Activated CD4-positive, CD25-positive, alpha-beta regulatory T cell treated with anti-CD3 and anti-CD28 coated beads, Interleukin-2, amount 50 U/mL, for 16 hours (primary cell): ENCODE measurements at places on chromosomes 12 and 14.

- no peak for DNase-seq
These were observed 26.4 kb downstream of the TBC1D15 start for GRCh38 chr12:71865757-71866536.

DNA sequence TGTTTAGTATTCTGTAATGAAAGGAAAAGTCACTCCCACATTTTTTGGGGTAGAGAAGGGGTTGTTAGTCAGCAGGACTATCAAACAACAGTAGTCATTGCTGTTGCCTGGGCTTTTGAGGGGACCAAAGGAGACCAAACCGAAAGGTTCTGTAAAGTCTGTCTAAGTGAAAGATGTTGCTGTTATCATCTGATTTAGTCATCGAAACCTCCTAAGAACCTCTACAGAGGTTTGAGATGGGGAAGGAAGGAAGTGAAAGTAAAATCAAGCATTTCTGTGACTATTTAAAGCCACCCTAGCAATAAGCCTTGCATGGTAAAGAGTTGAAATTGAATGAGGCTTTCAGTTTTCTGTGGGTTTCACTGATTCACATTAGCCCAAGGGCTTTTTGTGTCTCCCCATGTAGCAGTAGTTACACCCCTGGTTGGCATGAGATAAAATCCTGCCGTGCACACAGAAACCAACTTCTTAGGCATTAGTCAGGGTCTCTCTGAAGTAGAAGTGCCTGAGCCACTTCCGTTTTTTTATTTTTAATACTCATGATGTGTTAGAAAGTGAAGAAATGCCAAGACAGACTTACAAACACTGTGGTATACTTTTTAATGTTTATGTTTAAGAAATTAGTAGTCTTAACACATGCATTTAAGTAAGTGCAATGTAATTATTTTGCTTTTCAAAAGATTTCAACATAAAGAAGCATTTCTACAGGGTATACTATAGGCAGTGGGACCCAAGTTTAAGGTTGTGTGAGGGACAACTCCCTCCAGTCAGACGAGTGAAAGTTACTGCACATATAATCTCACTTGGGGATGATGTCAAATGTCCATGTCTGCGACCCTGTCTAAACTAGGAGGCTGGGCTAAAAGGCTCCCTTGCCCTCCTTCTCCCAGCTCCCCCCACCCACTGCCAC is 50.4 kb downstream of the DYRK2 start:
- peak; percentile 30 for DNase-seq

- DNase-seq, result peak; percentile 57
These were observed 2.6 kb upstream of the P3H3 start for GRCh38 chr12:6825398-6826124.

GRCh38 chr14:23537351-23538049 is 14.1 kb downstream of the ZFHX2 start:
- no peak for DNase-seq

DNA sequence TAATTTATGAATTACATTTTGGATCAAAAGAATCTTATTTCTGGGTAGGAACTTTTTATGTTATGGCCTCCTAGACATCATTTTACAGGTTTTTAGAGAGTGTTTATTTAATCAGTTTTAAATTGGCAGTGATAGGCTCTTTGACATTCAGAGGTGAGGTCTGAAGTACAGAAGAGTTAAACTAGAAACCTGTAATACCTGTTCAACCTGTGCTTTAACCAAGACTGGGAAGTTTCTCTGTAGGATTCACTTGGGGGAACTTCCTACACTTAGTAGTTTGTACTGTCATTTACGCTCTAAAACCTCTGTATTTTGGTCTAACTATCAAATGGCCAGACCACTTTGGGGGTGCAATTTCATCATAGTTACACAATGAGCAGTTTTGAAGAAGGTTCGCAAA is 35.9 kb downstream of the PLEKHA5 start:
- DNase-seq, result no peak

DNA sequence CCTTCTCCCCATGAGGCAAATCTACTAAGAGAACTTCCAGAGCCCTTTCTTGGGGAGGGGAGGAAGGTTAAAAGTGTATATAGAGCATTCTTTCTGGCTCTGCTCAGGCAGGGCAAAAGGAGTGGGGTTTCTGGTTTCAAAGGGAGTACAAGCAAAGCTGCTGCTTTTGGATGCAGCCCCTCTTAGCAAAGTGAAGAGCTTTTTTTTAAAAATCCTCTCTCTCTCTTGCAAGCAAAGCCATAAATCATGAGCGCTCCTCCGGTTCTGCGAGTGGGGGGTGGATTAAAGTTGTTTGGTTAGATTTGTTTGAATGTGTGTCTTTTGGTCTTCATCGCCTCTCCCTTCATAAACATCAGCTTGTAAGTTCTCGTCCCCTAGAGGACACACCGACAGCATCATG is 546.6 kb upstream of the TBX3 start:
- no peak for DNase-seq

DNA sequence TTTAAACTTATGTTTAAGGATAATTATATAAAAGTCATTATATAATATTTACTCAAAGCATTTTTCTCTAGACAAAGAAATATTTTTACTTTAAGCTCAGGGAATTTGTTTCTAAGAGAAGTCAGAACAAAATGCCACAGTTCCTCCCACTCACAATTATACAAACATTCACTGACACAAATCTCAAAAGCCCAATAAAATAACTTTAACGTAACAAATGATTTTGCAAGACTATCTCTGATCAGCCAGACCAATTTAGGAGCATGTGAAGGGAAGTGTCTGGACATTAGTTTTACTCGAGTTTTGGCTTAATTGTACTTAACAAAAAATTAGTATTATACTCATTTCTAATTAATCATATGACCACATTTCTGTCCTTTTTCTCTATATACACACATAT is 41.2 kb downstream of the COCH start:
- DNase-seq, result no peak

DNA sequence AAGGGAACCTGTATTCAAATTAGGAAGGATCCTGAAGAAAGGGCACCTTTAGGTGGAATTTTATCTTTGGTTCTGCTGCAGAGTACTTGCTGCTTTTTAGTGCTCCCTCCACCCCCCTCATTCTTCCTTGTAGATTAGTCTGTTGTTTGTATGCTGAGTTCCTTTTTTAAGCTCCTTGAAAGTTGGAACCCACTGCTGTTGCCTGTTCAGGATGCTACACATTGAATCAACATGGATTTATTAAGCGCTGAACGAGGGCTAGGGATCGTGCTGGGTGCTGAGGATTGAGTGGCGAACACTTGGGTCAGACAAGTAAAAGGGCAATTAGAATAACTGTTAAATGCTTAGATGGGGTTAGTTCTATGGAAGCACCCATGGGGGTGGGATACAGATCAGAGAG is 884 bp upstream of the AMN1 start:
- DNase-seq, result no peak

DNA sequence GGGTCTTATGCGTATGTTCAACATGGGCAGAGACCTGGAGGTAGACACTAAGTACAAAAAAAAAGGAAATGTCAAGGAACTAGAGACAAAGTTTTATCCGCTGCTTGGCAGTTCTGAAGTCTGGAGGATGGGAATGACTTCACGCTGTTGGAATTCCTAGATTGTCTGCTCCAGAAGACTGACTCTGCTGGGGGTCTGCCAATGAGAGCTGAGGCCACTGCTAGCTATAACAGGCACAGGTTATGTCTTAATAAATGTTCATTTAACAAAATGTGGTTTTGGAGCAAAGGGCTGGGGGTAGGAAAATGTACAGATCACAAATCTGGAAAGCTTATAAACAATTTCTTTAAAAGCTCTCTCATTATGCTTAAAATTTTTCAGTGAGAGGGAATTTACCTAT is 5.9 kb downstream of the RNASE8 start:
- DNase-seq, result no peak

GRCh38 chr14:103839579-103839978 is 7.8 kb downstream of the PPP1R13B start:
- no peak for DNase-seq

DNA sequence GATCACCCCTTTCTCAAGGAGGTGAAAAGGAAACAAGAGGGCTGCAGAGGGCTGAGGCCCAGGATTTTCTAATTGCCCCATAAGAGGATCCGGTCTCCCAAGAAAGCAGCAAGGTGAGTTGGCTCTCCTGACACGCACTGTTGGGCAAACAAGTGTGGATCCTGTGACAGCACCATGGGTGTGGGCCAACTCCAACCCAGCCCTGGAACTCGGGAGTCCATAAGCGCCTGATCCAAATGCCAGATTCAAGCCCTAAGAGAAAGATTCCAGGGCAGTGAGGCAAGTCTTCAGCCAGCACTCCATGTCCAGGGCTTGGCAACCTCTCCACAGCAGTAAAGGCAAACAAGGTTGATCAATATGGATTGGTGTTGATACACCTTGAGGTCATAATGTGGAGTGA is 33.1 kb downstream of the KCNA5 start:
- no peak for DNase-seq

DNA sequence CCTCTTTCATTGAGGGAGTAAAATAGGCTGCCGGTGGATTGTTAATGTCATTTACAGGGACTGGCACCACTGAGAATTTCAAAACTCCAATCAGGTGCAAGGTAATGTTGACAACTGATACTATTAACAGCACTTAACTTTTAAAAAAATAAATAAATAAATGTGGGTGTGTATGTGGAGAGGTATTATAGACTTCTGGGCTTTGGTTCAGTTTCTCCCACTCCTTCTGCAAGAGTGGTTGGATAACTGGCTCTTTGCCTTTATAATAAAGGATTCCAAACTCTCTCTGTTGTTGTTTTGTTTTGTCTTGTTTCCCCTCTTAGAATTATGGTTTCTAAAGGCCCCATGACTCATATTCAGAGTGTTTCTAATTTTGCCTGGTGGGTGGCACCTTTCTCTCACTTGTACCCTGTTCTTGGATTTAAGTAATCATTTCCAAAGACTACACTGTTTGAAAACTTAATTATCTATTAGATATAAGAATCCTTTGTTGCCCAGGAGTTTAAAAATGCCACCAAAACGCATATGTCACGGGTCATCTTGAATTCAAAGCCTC is 151.6 kb upstream of the ARID2 start:
- no peak for DNase-seq

GRCh38 chr14:61213920-61214319 is 67.2 kb downstream of the TMEM30B start:
- DNase-seq, result no peak

DNA sequence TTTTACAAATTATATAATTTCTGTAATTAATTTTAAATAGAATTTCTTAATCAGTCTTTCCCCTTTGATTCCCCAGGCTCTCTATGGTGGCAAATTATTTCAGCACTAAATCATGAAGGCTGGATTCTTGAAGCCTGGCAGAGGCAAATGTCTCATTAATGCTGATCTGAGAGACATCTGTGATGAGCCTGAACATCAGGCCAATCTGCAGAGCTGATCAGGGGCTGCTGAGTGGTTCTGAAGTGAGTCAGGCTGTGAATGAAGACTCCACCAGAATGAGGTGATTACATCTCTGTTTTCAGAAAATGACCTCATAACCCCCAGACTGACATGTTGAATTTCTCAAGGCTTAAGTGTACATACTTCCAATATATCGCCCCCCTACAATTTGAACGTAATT is 124.2 kb upstream of the MIS18BP1 start:
- DNase-seq, result no peak

- no peak for DNase-seq
These were observed 73.0 kb downstream of the DNAI7 start for GRCh38 chr12:25121916-25122315.

DNA sequence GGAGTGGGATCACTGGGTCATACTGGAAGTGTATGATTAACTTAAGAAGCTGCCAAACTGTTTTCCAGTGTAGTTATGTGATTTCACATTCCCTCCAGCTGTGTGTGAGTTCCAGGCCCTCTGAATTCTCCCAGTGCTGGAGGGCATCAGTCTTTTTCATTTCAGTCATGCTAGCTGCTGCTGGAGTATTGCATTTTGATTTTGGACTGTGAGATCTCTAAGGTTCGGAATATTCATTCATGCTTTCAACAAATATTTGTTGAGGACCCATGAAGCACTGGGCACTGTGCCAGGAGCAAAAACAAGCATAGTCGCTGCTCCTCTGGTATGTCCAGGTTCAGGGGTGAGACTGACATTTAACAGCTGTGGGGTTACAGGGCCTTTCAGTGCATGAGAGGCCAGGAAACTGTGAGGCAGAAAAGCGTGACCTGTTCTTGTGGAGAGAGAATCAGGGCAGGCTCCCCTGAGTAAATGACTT is 133.2 kb downstream of the SCARB1 start:
- DNase-seq, result no peak

GRCh38 chr14:40309124-40309523 is 876.9 kb upstream of the FBXO33 start:
- no peak for DNase-seq

GRCh38 chr12:87679251-87679650 is 349.9 kb downstream of the C12orf50 start:
- no peak for DNase-seq

DNA sequence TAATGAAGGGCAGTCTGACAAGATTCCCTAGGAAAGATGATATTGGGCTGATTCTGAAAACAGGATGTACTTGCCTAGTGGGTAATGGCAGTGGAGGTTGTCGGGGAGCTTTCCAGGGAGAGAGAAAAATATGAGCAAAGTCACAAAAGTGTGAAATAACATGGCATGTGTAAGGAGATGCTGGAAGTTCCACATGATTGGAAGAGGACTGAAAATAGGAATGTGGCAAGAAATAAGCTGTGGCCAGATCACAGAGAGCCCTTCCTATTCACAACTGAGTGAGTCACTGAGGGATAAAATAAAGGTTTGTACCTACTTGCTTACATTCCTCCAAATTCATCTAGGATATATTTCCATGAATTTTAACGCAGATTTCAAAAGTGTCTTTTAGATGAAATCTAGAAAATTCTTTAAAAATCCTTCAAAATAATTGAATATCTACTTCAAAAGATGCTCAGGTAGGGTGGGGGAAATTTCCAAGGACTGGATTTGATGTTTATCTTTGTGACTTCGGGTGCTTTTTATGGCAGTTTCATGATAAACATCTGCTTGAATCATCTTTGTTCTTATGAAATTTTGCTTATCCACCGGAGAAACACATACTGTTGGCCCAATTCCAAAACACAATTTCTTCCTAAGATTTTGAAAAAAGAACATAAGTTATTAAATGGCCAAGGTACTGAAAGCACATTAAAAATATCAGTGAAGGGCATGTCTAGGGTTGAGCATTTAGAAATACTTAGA is 36.3 kb upstream of the SLC2A13 start:
- no peak for DNase-seq

GRCh38 chr14:65940056-65940735 is 527.7 kb downstream of the FUT8 start:
- DNase-seq, result no peak

- DNase-seq, result no peak
These were observed 46.2 kb downstream of the WIF1 start for GRCh38 chr12:65074932-65075331.

- DNase-seq, result no peak
These were observed 21.4 kb upstream of the CEP170B start for GRCh38 chr14:104843442-104844305.
